Effector memory CD4-positive, alpha-beta T cell (primary cell): ENCODE measurements at places on chromosomes 2 and 18.

DNA sequence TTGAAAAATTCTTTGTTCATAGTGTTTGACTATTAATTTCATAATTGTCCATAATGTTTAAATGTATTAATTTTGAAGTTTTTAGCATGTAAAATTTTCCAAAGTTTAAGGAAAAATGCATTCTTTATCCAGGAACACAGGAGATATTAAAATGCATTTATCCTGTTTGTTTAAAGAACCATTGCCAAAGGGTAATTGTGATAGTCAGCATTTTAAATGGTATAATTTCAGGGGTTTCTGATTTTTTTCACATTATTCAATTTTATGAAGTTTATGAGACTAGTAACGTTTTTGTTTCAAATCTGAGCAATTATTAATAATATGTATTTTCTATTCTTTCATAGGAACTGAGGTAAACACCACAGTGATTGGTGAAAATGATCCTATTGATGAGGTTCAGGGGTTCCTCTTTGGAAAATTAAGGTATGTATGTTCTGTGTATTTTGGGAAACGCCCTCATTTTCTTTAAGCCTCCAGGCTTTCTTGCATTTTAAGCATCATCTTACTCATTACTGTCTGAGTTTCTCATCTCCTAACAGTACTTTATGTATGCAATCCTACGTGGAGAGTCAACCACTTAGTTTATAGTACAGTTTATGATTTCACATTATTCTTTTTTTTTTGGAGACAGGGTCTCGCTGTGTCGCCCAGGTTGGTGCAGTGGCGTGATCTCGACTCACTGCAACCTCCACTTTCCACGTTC, 25.1 kb downstream of the UGGT1 start:
- no peak for DNase-seq

DNA sequence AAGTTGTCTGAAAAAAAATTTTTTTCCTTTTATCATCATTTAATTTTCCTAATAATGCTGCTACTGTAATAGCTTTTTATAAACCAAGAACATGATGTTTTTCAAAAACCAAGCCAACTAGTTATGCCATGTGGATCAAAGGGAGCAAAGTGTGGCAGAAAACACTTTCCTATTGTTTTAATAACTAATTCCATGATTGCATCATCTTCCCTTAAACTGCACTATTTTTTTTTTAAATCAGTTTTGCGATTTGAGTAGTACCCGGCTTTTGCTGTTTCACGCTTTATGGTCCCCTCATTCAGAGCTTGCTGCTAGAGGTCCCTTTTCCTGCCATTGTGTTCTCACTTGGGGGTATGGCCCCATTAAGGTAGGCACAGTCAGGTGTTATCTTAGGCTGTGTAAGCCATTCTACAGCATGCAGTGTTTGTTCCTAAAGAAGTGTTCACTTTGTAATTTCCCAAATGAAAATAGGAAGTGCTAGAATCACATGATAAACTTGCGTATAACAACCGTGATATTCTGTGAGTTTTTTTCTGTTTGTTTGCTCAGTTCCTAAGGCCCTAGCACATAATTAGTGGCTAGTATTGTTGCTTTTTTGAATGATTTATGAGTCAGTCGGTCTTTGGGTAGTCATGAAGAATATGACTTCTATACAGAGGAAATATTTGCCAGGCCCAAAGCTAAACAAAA, 225.8 kb downstream of the PTGR3 start:
- DNase-seq = no peak

- DNase-seq = no peak
Measured at GRCh38 chr18:38241736-38242135, 676.1 kb upstream of the CELF4 start.

- no peak for DNase-seq
Measured at GRCh38 chr2:189685540-189686229, 11.2 kb downstream of the ANKAR start.

DNA sequence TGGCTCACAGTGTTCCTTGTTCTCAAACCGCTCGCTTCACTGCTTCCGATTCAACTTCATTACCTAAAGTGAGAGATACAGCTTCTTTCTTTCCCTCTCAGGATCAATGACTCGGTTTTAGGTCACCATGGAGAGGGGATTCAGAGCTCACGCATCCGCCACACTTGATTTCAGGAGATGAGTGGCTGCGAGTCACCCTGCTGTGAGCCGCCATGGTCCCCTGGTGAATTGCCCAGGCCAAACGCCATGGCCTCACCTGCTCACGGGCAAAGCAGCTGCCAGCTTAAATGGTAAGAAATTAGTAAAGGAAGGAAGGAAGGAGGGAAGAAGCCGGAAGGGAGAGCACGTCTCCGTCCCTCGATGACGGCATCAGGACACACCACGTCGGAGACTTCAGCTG, 60.5 kb downstream of the ADNP2 start:
- DNase-seq = no peak

DNA sequence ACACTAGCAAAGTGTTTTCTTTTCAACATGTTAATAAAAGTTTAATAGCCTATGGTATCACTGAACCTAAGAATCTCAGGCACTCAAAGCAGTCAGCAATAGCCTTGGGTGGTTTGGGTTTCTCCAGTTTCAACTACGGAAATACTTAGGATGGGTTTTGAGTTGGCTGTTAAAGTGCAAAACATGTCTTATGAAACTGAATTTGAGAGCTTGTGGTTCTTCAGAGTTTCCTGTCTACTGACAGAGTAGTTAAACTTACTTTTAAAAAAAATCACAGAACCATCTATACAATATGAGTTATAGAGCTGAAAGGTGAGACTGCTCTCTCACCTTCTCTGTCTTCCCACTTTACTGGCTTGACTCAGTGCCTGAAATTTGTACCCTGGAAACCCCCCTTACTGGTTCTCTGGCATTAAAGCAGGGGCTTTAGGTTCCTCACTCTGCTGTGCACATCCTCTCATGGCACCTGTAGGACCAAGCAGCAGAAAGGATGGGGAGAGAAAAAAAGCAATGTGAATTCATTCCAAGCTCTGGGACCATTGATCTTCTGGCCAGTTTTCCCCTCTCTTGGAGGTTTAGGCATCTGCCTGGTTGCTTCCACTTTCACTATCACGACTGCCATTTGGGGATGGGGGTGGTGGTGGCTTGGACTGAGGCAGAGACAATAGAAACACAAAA, 18.1 kb downstream of the CCDC141 start:
- no peak for DNase-seq

DNA sequence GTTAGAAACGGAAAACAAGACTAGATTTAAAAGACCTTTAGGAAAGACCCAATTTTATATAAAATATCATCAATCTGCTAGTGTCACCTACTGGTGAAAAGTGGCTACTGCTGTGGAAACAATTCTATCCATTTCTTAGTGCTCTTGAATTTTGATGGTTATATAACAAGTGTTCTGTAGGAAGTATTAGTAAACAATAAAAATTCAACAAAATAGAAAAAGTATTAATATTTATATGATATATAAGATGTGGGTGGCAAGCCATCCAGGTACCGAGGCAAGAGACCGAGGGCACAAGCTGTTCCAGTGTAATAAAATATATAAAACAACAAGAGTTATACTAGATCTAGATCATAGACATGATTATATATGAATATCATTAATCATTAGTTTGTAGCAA, 6.2 kb upstream of the TMEM87B start:
- no peak for DNase-seq

- no peak for DNase-seq
Measured at GRCh38 chr2:111191877-111192276, 71.2 kb downstream of the BCL2L11 start.

DNA sequence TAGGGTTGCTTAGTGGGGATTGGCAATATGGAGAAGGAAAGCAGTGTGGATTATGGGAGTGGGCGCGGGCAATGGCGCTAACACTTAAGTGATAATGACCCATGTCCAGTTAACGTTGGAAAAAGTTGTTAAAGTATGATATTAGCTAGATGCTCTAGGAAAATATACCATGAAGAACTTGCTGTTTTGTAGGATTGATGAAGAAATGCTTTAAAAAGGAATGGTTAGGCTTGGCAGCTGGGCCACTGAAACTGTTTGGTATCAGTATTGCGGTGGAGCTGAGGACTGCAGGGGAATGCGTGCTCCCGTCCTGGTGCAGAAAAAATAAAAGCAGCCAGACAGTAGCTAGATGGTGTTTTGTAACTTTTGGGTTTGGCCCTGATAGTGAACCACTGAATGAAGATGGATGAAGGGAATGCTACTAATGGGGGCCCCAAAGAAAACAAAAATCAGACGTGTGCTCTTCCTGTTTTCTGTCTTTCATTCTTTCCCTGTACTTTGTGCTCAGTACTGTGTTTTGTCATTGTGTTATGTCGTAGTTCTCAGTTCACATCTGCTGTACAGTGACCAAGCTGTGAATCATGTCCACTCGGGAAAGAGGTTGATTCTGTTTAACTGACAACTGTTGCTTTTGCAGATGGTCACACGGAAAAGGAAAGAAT, 999 bp downstream of the INSIG2 start:
- DNase-seq = no peak

- no peak for DNase-seq
Measured at GRCh38 chr2:157830696-157831570, 45.2 kb downstream of the ACVR1 start.

GRCh38 chr2:19611491-19612332, 253.3 kb upstream of the OSR1 start:
- no peak for DNase-seq

GRCh38 chr18:43396266-43396665, 119.0 kb upstream of the SYT4 start:
- no peak for DNase-seq

DNA sequence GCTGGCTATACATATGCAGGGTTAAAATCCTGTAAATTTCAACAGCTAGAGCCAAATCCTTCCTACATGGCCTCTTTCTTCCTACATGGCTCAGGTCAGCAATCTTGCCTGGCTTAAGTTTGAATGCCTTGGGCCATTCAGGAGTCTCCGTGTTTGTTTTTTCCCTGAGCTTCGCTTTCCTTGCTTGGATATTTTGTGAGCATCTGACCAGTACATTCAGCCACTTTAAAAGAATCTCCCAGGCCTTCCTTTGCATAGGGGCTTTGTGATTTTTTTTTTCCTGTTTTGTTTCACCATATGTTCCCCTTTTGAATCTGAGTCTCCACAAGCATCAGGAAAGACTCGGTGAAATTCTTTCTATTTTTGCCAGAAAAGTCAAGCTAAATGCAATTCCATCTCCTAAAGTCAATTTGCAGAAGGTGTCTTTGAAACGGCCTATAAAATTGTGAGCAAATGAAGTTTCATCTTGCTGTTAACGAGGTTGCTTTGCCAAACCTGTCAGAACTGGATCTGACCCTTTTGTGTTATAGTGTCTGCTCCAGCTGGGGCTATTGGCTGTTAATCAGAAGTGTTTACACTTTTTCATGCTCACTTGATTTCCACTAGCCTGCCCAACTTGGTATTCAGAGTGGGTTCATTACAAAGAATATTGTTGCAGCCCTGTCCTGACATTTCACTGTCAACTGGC, 256.9 kb downstream of the DCC start:
- no peak for DNase-seq

GRCh38 chr2:161028581-161028980, 131.6 kb upstream of the TANK start:
- no peak for DNase-seq

DNA sequence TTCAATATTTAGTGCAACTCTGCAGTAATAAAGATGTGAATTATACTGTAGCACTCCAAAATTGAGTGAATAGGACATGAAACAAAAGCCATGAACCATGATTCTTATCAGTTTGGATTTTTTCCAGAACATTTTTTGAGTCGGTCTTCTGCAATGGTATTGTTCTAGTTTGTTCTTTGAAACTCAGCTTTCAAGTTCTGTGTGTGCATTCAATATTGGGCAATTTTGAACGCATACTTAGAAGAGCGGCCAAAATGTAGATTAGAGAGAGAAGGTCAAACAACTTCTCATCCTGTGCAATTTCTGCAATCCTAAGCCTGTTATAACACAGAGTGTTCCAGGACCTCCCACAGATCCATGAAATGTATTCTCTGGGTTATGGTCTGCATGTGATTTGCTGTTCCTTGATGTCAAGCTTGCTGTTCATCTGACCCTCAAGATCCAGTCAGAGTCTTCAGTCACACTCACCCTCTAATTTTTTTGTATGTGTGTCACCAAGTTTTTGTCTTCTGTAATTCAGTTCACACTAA, 48.3 kb downstream of the TSPYL6 start:
- DNase-seq = no peak

DNA sequence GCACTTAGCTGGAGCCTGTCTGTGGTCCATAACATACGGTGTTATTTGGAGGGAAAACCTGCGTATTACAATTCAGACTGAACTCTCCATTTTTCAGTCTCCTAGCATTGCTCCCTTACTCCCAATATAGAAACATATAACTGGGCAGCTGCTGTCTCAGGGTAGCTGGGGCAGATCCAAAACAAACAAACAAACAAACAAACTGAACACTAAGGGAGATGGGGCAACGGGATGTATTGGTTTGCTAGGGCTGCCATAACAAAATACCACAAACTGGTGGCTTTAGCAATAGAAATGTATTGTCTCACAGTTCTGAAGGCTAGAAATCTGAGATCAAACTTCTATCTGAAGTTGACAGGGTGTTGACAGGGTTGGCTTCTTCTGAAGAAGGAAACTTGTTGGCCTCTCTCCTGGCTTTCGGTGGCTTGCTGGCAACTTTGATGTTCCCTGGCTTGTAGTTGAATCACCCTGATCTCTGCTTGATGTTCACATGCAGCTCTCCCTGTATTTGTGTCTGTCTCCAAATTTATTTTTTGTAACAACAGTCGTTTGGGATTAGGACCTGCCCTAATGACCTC, 329.3 kb upstream of the ZNF804A start:
- no peak for DNase-seq

GRCh38 chr18:9343577-9343976, 9.0 kb downstream of the TWSG1 start:
- no peak for DNase-seq

- DNase-seq = no peak
Measured at GRCh38 chr2:103010306-103010705, 248.5 kb downstream of the TMEM182 start.
